ENCODE measurements at places on chromosomes 7 and 10. TPM values are rescaled to one million over a fixed set of nuclear protein-coding genes. Genes with fewer than 3 reads are reported as not detected.

STK31 gene
- total RNA-seq: 1.3 TPM

RELN gene
- 5.4 TPM for total RNA-seq

GRCh38 chr10:130440494-130440893 is 304.3 kb downstream of the GLRX3 start:
- no peaks in the 10 kb centered on the region for H3K4me1 ChIP-seq
- H3K4me3 ChIP-seq: no peak overlapping the region
- no peak for DNase-seq
- no peaks in the 10 kb centered on the region for H3K36me3 ChIP-seq
- no peak overlapping the region for H3K27ac ChIP-seq

DNA sequence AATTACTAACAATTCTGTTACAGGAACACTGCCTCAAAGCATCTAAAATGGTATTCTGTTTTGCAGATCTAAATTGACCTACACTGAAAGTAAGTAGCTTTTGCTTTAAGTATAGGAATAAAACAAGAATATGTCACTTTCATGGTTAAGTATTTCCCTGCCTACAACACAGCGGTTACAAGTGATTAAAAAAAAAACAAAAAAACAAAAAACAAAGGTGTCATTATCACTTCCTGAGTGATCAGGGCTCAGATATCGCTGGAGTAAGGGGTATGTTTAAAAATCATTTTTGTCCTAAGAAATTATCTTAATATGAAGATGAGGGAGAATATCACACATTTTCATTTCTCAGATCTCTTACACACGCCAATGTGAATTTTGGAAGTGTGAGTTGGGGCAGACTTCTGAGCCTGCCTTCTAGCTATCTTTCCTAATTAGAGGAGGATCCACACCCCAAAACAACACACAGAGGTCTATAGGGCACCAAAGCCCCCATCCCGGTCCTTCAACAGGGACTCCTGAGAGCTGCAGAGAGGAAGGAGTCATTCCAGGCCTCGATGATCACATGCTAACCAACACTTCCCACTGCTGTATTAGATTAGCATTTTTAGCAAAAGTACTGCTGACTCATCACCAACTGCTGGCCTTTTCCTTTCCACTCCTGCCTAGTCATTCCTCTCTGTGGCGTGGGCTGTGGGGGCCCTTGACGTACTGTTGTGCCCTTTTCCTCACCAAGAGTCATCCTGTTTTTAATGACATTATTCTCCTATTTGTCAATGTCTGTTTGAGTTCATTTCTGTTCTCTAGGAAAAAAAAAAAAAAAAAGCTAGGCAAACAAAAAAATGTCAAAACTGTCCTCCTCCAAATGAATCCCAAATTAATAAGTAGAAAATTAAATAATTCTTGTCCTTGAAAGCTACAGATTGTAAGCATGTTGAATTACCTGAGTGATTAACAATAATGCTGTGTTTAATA is 31.2 kb downstream of the PRTFDC1 start:
- no peaks in the 10 kb centered on the region for H3K27me3 ChIP-seq
- H3K36me3 ChIP-seq: no peaks in the 10 kb centered on the region
- DNase-seq: peak; percentile 70
- H3K4me1 ChIP-seq: peaks cover 12% of the 10 kb centered on the region
- H3K27ac ChIP-seq: no peak overlapping the region

DNA sequence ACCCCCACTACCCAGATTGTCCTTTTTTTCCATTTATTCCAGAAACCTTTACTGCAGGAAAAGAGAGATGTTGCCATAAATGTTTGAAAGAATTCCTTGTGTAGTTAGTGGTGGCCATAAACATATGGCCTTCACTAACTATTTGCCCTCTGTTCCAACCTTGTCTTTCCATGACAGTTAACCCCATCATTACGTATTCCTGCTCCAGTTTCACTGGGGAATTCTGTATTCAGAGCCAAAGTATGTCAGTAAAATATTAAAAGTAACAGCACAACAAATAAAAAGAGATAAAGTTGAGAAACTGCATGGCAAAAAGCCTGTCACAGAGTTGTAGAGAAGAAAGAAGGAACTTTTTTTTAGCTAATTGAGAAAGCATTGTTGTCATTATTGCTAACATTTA is 261.3 kb downstream of the BICC1 start:
- no peaks in the 10 kb centered on the region for H3K36me3 ChIP-seq
- H3K27me3 ChIP-seq: no peaks in the 10 kb centered on the region
- no peak for DNase-seq
- H3K27ac ChIP-seq: no peak overlapping the region

Measured in left lung (tissue), 14 donors.